Fibroblast of skin of scalp (primary cell): ENCODE measurements at places on chromosomes 16 and 17.

DNA sequence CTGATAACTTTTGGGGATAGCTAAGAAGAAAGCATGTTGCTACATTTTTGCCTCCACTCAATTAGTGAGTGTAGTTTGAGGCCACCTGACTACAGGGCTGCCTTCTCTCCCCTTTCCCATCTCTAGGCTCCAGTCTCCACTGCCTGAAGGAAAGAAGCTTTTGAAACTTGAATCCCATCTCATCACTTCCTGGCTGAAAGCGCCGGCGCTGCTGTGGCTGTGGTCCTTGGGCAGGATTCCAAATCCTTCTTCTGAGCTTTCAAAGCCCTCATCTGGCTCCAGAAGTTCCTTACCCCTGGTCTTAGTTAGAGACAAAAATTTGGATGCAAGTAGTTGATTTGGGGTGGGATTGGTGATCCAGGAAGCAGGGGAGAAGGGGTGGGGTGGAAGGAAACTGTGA lies 119.4 kb downstream of the FOXL1 start:
- peak; percentile 69 for DNase-seq

DNA sequence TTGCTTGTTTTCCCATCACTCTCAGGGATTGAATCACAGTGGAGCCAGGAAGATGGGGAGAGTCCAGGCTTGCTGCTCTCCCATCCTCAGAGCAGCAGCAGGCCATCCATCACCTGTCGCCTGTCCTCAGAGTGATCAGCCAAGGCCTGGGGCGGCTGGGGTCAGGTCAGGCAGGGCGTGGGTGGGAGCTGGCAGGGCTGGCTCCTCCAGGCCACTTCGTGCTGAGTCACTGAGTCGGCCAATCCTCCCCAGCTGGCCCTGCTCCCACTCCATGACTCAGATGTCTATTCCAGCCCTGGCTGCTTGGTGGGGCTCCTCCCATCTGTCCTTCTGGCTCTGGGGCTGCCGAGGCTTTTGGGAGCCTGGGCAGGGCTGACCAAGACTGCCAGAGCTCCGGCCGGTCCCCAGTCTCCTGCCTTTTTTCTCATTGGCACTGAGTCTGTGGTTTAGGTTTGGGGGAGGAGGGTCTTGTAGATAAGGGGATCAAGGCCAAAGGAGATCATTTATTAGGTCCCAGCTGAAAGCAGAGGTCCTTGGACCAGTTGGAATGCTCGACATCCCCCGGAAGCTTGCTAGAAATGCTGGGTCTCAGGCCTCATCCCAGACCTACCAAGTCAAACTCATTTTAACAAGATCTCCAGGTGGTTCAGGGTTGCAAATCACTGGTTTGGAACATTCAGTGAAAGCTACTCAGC lies 72.7 kb downstream of the ABCC1 start:
- peak; percentile 96 for DNase-seq

DNA sequence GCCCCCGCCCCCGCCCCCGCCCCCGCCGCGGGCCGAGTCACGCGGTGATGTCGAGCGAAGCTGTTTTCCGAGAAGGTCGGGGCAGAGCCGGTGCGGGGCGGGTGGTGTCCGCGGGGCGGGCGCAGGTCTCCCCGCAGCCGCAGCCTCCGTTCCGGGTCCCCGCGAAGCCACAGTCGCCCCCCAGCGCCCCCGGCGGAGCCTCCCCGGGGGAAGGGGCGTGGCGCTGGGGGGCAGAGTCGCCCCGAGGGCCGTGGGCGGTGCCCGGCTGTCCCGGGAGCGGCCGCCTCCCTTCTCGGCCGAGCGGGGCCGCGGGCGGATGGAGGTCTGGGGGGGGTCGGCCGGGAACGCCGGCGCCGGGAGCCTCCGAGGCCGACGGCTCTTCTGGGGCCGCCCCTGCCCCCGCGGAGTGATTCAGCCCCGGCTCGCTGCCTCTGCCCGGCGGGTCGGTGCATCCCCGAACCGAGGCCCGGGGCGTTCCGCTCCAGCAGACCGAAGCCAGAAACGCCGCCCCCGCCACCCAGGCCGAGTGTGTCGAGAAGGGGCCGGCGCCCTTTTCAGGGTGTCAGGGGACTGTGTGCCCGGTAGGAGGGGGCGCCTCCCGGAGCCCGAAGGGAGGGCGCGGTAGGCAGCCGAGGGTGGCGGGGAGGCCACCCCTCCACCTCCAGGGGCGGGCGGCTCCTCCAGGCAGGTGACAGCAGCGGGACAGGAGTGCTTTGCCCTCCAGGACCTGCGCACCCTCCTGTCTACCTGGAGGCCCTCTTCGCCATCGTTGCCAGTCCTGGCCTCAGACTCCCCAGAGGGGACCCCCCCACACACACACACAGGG lies 1.7 kb downstream of the METRNL start:
- DNase-seq: peak; percentile 39

DNA sequence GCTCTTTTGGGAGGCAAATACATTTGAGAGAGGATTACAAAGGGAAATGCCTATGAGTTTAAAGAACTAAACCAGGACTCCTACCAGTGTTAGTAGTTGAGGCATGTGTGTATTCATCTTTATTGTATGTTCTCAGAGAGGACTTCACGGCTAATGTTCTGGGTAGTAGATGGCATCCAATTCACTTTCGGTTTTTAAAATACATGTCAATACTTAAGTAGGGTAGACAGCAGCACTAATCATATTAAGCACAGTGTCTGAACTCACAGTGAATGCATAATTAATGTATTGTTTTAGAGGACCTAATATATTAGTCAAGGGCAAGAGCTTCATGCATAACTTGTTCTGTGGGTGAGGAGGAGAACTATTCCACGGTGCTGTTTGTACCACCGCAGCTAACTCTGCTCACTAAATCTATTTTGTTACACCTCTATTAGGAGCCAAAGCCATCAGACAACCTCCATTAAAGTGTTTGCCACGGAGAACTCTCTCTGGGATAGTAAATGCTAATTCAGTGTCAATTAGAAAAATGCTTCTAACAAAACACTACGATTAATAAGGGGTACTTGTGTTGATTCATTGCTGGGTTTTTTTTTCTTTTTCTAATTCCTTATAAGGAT lies 56.3 kb downstream of the COX10 start:
- DNase-seq: no peak

GRCh38 chr17:7034955-7035590 lies 742 bp upstream of the SLC16A13 start:
- no peak for DNase-seq

- DNase-seq: no peak
Observed at GRCh38 chr16:87342978-87343752, 26.0 kb upstream of the C16orf95 start.

GRCh38 chr17:17783116-17783824 lies 53.5 kb downstream of the SREBF1 start:
- DNase-seq: no peak

GRCh38 chr17:9598661-9599060 lies 22.2 kb downstream of the CFAP52 start:
- no peak for DNase-seq

DNA sequence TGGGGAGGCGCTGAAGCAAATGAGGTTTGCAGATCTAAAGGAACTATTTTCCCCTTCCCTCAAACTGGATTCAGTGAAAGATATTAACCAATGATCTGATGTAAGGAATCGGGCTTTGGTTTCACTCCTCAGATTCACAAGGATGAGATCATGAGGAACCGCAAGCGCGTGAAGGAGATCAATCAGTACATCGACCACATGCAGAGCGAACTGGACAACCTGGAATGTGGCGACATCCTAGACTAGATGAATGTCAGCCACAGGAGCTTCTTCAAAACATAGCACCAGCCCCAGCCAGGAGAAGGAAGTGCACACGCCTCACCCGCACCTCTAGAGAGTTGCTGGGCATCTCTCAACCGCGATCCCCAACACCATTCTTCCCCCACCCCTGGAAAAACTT lies 22.5 kb downstream of the ATPAF2 start:
- no peak for DNase-seq

DNA sequence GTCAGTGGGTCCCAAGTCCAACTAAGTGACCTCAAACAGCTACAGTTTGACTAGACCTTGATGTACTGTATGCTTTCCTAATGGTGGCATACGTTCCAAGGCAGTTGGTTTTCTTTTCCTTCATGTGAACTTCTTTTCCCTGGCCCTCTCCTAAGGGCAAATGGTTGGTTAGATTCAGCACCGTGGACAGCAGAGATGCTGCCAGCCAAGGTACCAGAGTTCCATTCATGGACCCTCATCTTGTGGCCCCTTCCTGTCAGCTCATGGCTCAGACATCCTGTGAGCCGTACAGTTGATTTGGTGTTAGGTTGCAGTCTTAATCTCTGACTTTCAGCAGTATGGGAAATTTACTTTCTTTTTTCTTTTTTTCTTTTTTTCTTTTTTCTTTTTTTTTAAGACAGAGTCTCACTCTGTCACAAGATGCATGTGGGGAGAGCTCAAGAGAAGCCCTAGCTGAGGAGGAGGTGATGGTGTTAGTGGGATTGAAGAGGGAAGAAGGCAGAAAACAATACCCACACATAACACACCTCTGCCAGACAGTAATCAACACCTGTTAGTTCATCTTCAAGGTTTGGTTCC lies 122.4 kb downstream of the USP31 start:
- DNase-seq: peak; percentile 35
